ENCODE measurements at places on chromosomes 6 and 20.
A peak's percentile ranks its signal among the peaks of the same experiment; 100 is the strongest.

GRCh38 chr6:97462938-97463598, 180.1 kb upstream of the MMS22L start:
- no peak for DNase-seq

DNA sequence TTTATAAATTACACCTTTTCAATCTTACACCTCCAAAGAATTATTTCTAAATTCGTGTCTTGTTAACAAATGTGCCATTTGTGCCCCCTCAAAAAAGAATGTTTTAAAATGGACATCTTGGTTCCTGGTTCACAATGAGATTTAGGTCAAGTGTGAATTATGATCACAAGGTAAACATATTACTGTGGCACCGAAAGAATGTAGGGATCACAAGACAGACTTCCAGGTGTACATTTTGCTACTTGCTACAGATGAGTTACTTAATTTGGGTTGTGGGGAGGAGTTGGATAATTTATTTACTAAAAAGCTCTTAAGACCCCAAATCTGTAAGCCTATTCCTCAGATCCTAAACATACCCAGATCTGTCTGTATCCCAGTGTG, 25.0 kb upstream of the ADTRP start:
- no peak for DNase-seq

DNA sequence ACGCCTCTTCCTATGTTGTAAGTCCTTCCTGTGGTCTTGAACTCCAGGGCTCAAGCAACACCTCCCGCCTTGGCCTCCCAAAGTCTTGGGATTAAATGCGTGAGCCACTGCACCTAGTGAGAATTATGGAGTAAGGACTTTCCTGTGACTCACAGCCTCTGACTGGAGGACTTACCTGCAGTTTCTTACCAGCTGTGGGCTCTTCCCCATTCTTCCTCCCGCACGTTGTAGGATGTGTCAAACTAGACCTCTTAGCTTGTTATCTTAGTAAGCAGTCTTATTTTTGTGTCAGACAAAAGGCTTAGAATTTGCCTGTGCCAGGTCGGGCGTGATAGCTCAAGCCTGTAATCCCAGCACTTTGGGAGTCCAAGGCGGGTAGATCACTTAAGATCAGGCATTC, 30.9 kb downstream of the BAK1 start:
- DNase-seq = no peak

DNA sequence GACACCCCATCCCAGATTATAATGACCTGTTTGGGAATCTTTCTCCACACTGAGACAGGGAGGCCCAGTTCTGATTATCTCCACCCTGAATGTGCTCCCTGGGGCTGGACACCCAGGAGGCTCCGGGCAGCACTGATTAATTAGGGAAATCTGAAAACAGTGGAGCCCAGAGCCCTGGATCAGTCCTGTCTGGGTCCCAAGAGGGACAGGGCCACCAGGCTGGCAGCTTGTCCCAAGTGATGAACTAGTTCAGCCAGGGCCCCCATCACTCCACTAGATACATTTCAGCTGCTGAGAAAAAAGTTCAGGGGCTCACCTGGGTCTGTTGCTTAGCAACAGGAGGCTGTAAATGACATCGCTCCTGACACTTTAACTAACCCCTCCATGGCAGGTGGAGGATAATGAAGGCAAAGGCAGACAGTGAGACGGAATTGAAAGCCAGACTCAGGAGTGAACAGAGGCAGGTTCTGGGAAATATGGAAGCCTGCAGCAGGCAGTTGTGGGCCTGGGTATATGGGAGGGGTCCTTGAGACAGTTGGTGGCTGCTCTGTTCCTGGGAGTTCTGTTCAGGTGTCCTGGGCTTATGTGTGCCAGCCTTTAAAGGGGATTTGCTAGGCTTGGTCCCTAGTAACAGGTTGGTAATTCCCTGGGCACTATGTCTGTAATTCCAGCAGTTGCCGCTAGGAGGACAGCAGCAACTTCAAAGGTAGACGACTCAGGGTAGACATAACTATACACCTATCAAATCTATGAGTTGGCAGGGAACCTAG, 78.3 kb upstream of the CTNNBL1 start:
- peak; percentile 3 for DNase-seq

DNA sequence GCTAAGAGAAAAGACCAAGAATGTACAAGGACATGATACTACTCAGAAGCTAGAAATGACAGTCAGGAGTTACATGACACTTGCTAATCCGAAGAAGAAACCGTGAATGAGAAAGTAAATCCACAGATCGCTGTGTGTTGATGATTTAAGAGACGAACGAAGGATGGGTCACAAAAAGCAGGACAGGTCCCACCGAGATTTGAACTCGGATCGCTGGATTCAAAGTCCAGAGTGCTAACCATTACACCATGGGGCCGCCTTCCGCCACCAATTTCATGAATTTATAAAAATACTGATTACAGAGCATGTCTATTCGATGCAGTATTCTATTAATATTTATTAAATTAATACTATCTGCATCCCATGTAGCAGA, 54.0 kb upstream of the BTN3A2 start:
- DNase-seq = peak; percentile 38

DNA sequence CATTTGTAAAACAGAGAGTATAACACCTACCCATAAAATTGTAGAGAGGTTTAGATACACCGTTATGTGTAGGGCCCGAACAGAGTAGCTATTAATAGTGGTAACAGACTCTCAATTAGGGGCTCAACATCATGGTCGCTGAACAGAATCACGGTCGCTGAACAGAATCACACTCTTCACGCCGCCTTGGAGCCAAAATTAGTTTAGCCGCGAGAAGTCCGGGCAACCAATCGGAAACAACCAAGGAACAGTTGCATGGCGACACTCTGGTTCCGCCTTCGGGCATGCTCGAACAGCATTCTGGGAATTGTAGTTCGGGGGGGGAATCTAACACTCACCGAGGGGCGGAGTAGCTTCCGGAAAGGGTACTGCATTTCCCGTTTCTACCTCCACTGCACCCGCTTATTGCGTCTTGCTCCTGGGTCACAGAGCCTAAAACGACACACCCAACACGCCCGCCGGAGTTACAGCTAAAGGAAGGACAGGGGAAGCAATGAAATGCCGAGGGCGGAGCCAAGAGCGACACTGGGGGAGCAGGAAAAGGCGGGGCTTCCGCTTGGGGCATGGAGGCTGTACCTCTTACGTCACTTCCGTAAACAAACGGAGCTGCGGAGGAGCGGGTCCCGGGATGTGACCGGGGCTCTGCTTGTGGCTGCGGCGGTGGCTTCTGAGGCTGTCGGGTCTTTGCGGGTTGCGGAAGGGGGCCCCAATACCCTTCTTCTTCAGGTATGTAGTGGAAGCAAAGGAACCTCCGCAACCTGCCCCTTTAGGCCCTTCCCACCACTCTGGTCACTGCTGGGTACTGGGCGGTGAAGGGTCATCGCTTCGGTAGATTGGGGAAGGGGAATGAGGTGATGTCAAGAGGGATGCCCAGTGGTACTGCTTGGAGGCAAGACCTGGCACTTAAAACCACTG, at the start of gene CCDC28A:
TSS of gene CCDC28A (plus strand) at position 593 of the 915 bp plus-strand sequence. CDS start 2,352 bp downstream, outside the sequence.
- DNase-seq = peak; percentile 96

GRCh38 chr20:32532246-32532645, 52.9 kb downstream of the NOL4L start:
- DNase-seq = no peak

DNA sequence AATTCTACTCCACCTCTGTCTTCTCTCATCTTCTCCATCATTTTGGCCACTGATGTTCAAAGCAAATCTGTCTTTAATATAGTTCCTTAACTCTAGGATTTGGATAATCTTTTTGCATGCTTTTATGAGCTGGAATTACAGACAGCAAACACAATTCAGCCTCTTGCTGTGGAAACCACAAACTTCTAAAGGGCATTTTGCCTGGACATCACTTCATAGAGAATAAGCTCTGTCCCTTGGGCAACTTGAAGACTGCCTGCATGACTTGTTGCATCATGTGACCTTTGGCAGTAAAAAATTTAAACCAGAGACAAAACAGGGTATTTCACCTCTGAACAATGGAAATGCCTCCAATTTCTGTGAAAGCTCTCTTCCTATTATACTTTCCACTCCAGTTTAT, 74.1 kb upstream of the HDDC2 start:
- DNase-seq = no peak

- DNase-seq = no peak
These were observed 46.3 kb upstream of the BTN3A2 start for GRCh38 chr6:26318459-26319404.

DNA sequence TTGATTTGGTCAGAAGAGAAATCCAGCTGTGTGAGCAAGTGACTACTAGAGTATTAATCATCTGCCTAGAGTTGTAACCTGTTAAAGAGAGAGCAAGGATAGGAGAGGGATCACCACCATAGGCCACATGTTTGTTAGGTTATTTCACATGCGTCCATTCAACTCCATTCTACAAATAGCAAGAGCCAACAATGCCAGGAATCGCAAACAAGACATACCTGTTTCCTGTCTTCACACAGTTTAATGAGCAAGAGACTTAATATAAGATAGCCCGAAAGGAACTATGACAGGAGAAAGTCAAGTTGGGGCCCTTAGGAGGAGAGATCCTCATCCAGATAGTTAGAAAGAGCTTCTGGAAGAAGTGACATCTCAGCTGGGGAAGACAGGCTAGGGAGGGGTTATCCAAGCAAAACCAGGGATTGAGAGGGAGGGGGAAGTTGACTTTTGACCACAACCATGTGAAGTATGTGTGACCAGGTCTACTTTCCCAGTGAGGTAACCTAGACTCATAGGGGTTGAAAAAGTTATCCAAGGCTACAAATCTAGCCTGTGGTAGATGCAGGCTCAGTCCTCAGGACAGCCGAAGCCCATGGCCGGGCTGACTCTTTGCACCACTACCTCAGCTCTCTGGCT, 147.4 kb downstream of the ALDH8A1 start:
- no peak for DNase-seq

DNA sequence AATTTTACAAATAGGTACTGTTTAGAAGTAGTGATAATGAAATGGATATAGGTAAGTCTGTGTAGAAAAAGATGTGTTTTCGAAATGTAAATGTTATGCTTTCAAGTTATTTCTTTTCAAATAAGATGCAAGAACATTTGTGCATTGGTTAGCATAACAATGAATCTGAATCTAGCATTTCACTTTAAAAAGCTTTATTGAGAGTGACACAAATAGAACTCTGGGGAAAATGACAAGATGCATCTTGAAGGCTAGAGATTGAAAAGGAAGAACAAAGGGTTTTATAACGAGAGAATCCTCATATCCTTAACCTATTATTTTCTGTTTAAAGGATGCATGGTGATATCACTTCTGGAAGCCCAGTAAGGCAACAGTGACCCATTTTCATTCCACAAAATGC, 639.9 kb upstream of the PTCHD4 start:
- DNase-seq = no peak

DNA sequence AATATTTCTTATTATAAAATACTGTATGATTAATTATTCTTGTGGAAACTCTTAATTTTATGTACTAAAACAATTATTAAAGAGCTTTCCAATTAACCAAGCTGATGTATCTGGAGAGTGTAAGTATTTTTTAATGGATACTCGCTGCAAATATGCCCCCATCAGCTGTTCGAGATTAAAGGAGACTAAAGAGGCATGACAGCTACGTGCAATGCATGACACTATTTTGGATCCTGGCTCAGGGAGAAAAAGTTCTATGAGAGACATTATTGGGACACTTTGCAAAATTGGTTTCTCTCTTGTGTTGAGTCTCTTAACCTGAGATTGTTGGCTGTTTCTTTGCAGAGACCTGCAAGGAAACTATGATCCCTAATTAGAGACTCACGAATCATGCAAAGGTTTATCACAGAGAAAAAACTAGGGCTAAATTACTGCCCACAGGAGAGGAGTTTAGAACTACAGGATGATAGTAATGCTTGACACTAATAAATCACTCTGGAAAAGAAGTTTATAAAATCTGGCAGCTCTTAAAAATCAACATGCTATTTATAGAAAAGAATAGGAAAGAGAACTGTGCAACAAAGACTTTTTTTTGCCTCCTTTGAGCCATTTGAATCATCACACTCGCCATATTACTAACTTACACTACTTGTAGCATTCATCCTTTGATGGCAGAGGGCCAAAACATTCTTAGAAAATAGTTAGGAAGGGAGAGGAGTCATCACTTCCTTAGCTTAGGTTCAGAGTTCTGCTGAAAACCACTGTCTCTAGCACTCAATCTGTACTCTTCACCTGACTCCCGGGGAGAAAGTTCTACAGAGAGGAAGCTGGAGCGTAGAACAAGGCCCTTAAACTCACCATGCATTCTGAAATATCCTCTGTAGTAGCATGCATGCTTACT, 25.3 kb downstream of the NRN1 start:
- DNase-seq = no peak

DNA sequence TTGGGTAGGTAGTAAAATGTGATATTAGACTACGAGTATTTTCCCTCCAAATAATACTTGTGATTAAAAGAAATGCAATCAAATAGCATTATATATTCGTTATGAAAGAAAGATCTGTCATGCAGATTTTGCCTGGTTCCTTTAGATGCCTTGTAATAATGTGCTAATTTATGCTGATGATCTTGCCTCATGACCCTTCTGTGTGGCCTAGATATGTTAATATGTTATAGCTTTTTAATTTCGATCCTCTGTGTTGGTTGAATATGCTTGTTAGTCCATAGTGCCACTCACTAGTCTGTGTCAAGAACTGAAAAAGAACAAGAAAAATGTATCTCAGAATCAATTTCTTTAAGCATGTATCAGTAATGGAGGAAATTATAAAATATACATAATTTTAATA, 31.9 kb downstream of the CDKAL1 start:
- DNase-seq = no peak

- no peak for DNase-seq
These were observed 25.8 kb downstream of the B4GALT5 start for GRCh38 chr20:49687595-49688567.

GRCh38 chr6:54737247-54737646, 109.3 kb upstream of the FAM83B start:
- no peak for DNase-seq

- DNase-seq = no peak
These were observed 13.5 kb downstream of the BEND3 start for GRCh38 chr6:107101686-107102413.

GRCh38 chr6:150830439-150831165, 34.9 kb upstream of the MTHFD1L start:
- DNase-seq = no peak

DNA sequence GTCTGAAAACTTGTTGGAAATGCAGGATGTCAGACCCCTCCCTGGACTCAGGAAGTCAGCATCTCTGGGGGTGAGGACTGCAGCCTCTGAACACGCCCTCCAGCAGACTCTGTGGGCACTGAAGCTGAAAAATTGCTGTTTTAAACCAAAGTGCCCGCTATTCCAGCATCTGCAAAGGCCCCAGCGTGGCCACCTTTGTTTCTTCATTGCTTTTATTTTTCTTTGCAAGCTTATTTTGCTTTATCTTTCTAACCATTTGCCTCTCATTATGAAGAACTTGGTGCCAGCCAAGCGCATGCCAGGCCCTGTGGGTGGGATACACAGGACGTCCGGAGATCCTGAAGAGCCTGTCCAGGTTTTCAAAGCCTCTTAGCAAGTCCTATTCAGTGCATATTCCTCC, 203.9 kb upstream of the CST7 start:
- DNase-seq = no peak

GRCh38 chr6:110950440-110950839, 8.1 kb upstream of the GTF3C6 start:
- no peak for DNase-seq

GRCh38 chr6:53119772-53120409, 28.8 kb downstream of the GCM1 start:
- no peak for DNase-seq
